ENCODE measurements at places on chromosomes 5 and 9.

GRCh38 chr9:9753266-9753665 lies 859.5 kb downstream of the PTPRD start:
- no peaks in the 10 kb centered on the region for H3K36me3 ChIP-seq
- no peak overlapping the region for H3K4me3 ChIP-seq
- no peaks in the 10 kb centered on the region for H3K4me1 ChIP-seq

- no peaks in the 10 kb centered on the region for H3K27me3 ChIP-seq
- no peaks in the 10 kb centered on the region for H3K4me1 ChIP-seq
- DNase-seq: no peak
- H3K36me3 ChIP-seq: no peaks in the 10 kb centered on the region
These were observed 195.0 kb downstream of the ARHGEF28 start for GRCh38 chr5:73821003-73821402.

GRCh38 chr9:92971121-92971520 lies 23.8 kb downstream of the FGD3 start:
- H3K36me3 ChIP-seq: no peaks in the 10 kb centered on the region
- no peaks in the 10 kb centered on the region for H3K27me3 ChIP-seq
- no peak overlapping the region for H3K4me3 ChIP-seq
- peaks cover 14% of the 10 kb centered on the region for H3K4me1 ChIP-seq
- H3K27ac ChIP-seq: no peak overlapping the region

DNA sequence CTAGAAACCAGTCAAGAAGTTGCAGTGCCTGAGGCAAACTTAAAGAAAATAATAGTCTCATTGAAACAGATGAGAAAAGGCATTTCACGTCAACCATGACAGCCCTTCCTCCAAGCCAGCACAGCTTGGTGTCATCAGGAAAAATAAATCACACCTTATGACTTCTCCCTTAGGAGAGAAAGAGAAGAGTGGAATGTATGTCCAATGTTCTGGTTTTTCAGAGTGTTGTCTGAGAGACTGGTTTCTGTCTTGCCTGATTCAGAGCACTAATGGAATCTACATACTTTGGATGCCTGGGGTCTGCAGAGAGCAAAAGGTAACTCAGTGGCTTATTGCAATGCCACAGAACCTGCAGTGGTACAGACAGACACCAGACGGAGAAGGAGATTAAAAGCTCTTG lies 105.5 kb upstream of the PDE4D start:
- H3K36me3 ChIP-seq: no peaks in the 10 kb centered on the region
- no peaks in the 10 kb centered on the region for H3K27me3 ChIP-seq
- H3K4me1 ChIP-seq: peaks cover 1% of the 10 kb centered on the region
- DNase-seq: no peak

Measured in iPS DF 6.9 (cell line).